HEK293T (cell line): ENCODE measurements at places on chromosomes 11 and 22.

DNA sequence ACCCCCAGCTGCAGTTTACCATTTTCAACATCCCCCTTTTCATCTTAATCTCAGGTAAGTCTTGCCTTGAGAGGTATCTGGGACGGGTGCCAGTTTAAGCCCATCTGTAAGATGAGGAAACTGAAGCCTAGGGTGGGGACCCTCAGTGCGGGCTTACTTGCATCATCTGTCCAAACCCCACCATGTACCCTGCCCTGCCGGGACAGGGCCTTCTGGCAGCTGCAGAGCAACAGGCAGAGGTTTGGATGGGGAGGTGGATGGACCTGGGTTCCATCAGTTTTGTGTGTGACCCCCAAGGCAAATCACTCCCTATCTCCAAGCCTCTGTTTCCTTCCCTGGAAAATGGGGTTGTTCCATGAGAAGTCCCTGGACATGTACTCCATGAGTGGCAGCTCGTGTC lies 67.5 kb downstream of the MN1 start:
- DNase-seq = no peak

- no peak for DNase-seq
These were observed 21.6 kb downstream of the INCENP start for GRCh38 chr11:62145261-62145871.

- no peak for DNase-seq
These were observed 11.5 kb downstream of the RPL27A start for GRCh38 chr11:8694137-8694536.

DNA sequence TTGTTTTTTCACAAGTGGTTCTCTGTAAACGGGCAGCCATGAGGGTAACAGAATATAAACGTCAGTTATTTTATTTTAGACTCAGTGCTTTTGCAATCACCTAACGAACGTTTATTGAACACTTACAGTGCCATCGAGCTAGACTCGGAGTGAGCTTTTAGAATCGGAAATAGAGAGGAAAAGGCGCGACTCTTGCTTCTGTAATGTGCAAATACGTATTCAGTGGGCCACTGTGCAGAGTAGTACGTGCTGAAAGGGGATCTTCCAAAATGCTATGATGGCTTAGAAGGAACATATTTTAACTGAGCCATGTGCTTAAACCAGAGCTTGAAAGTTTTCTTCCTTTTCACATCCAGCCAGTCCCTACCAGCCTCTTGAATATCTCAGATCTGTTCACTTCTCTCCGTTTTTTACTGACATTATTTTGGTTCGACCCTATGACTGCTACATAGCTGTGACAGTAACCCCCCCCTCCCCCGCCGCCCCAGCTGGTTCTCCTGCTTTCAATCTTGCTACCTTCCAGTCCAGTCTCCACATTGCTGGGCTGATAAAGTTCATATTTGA lies 468 bp downstream of the DDIAS start:
- no peak for DNase-seq

DNA sequence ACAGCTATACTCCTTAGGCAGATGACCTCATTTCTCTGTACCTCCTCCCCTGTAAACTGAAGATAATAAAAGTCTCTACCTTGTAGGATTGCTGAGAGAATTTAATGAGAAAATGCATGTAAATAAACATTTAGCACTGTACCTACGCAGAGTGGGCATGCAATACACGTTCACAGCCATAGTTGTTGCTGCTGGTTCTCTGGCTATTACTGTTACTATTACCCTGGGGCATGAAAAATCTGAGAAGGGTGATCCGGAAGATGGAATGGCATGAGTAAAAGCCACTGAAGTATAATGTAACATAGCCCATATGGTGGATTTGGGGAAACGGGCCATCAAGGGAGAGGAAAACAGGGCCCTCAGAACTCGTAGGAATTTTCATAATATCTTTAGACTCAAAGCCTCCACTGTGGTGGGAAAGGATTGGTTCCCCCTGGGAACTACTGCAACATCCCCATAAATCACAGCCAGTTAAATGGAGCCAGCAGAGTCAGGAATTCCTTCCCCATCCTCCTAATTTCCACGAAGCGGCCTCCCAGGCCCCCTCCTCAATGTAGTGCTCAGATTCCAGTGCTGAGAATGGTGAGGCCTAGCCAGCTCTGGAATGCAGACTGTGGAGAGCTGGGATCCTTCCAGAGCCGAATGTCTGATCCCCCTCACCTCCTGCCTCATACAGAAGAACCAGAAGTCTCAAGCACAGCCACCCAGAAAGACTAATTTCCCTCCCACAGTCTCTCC lies 205.3 kb downstream of the MN1 start:
- DNase-seq = no peak

DNA sequence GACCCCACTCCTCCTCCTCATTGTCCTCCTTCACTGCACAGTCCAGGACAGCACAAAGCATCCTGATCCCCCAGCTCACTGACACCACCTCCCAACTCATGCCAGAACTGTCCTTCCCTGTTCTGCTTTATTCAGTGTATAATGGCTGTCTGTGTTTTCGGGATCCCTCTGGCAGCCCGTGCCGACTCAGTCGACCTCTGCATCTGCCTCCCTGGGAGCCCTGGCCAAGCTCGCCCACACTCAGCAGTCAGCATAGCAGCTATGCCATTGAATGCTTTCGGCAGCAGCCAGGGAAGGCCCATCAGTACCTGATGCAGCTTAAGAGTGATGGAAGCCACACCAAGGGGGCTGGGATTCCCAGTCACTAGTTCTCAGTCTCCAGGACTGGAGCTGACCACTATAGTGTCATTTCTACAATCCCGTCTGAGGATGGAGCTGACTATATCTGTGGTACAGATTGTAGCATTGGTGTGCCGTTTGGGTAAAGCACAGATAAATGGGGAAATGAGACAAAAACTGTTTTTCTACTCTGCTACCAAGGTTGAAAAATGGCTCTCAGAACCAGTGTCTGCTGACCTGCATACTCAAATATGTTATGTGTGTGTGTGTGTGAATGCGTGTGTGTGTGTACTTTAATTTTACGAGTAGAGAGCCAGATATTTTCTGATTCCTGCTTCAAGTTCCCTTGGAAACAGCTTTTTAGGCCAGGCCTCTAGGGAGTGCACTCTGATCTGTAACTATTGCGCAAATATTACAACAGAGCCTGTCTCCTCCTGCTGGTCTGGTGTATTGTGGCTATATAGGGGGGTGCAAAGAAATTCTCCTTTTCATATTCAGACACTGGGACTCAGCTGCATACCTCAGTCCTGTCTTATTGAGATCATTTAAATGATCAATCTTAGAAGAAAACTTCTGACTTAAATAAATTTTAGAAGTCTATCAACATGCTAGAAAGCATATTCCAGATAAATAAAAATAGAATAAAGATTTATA lies 78.8 kb upstream of the TOP3B start:
- no peak for DNase-seq

- no peak for DNase-seq
These were observed 50.4 kb upstream of the SEPTIN5 start for GRCh38 chr22:19663821-19664355.

- no peak for DNase-seq
These were observed 58.3 kb downstream of the PRR5L start for GRCh38 chr11:36354221-36355003.

GRCh38 chr22:49267996-49268395 lies 559.7 kb downstream of the BRD1 start:
- DNase-seq = no peak

GRCh38 chr22:29343313-29343805 lies 27.9 kb upstream of the RASL10A start:
- no peak for DNase-seq

GRCh38 chr22:50044485-50045118 lies 13.5 kb downstream of the TTLL8 start:
- DNase-seq = no peak

GRCh38 chr11:813072-813455 lies 3.3 kb downstream of the RPLP2 start:
- no peak for DNase-seq

DNA sequence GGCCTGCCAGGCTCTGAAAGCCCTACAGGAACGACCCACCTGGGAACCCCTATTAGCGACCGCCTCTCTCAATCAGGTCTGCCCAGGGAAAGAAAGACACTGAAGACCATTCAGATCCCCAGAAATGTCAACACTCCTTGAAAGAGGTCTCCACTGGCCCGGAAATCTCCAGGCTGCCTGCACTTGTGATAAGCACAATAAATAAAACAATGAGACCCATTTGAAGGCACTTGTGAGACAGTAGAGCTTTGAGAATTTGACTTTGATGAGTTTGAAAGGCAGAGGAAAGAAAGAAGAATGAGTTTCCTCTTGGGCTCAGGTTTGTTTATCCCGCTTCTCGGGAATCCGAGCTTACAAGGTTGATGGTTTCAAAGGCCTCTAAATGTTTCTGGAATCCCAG lies 416.3 kb downstream of the BUD13 start:
- no peak for DNase-seq

- no peak for DNase-seq
These were observed 68.8 kb downstream of the PRDM11 start for GRCh38 chr11:45215098-45215865.

DNA sequence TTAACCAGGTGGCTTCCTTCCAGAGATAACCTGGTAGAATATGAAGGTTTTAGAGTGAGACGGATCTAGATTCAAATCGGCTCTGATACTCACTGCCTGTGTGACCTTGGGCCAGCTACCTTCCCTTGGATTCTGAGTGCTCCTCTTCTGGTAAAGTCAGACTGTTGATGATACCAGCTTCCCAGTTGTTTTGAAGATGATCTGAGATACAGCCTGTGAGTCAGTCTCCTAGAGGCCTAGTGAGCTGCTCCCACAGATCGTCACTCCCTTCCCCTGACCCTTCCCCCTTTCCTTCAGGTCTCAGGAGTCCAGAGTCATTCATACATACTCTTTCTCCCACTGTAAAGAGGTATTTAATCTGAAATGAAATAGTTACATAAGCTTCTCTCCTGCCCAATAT lies 207.8 kb downstream of the GRIK4 start:
- no peak for DNase-seq

DNA sequence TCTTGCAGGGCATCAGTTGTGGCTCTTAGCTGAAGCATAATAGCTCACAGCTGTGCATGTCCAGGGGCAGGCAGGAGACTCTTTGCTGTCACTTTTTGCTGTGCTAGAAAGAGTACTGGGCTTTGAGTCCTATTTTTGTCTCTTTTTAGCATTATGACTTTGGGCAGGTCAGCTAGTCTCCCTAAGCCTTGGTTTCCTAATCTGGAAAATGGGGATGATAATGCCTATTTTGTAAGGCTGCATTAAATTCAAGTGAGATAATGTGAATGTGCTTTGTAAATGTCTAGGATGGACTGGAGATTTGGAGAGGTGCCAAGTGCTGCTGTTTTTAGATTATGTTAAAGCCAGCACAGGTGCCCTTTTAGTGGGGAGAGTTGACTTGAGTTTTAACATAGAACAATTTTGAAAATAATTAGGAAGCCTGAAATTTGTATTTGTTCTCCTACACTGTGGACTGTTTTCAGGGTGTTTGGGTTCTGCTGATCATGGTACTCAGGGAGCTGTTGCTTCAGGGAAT lies 19.1 kb downstream of the CABIN1 start:
- DNase-seq = peak; percentile 4

- DNase-seq = no peak
These were observed 60.9 kb downstream of the KDM2A start for GRCh38 chr11:67179892-67180490.

DNA sequence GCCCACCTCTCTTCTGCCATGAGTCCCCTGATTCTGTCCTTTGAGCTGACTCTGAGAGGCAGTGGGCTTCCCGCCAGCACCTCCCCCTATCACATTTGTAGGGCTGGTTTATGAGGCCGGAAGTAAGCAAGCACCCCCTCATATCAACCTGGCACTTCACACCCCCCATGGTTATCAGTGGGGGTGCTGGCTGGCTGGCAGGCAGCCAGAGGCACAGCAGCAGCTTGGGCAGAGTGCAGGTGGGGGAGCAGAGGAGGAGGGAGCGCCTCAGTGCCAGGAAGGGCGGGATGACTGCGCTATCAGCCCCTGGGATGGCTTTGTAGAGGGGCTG lies 22.9 kb upstream of the CHRM4 start:
- no peak for DNase-seq

GRCh38 chr22:50531546-50531961 lies 1.7 kb upstream of the TYMP start:
- DNase-seq = no peak

DNA sequence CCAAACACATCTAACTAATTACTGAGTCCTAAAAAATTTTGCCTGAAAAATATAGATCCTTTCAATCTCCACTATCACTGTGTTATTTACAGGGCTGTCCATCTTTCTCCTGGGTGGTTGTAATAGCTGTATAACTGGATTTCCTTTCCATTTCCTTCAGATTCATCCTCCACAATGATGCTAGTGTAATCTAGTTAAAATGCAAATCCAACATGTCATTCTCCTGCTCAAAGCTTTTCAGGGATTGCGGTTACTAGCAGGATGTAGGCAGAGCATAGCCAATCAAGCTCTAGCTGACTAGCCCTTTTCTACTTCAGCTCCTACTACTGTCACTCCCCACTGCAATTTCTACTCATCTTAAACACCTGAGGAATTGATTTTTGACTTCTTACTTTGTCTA lies 283.0 kb downstream of the RAB38 start:
- DNase-seq = no peak

DNA sequence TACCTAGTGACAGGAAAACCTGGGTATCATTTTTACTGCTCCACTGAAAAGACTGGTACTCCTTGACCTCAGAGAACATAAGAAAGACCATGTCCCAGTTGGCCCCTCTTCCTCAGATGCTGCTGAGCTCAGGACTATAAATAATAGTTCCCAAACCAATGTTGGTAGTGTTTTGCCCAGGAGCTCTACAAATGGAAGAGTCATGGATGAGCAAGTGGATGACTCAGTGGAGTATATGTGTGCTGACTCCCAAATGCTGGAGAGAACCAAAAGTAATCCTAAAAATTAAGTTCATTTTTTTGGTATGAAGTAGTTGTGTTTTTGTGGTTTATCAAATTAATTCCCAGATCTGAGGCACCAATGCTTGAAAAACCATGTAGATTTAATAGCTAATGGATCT lies 482.0 kb downstream of the KCNA4 start:
- no peak for DNase-seq

GRCh38 chr11:36306888-36307287 lies 10.8 kb downstream of the PRR5L start:
- no peak for DNase-seq

DNA sequence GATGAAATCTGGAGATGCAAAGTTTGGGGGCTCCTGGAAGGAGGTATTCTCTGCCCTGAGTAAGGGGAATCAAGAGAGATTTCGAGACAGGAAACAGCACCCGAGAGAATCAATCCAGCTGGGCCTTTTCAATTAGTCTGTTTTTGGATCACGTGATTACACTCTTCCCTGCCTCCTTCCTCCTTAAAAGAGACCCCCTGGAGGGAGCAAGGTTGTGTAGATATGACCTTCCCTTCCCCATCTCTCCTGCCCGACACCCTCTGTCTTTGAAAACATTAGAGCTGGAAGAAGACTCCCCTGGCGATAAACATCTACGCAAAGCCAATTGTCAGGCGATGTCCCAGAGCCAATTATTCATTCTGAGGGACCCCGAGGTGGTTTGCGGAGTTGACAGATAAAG lies 407.9 kb downstream of the MIAT start:
- no peak for DNase-seq

DNA sequence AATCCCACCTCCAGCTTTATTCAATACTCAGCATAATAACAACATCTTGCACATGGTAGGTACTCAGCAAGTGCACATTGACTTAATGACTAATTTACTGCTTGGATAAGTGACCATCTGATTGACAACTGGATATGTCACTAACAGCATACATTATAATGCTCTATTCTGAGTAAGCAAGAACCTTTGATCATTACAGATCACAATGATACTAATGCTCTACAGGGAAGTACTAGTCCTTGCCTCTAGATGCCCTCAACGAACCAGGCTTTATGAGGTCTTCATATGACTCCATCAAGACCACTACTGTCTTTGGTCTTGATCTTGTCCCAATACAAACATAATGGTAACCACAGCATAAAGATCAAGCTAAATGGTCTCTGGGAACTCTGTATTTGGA lies 167.6 kb upstream of the MTMR2 start:
- DNase-seq = no peak
